ENCODE measurements at places on chromosomes 3 and 15.

GRCh38 chr3:163347944-163348343 is 1730.4 kb downstream of the SI start:
- DNase-seq = no peak

DNA sequence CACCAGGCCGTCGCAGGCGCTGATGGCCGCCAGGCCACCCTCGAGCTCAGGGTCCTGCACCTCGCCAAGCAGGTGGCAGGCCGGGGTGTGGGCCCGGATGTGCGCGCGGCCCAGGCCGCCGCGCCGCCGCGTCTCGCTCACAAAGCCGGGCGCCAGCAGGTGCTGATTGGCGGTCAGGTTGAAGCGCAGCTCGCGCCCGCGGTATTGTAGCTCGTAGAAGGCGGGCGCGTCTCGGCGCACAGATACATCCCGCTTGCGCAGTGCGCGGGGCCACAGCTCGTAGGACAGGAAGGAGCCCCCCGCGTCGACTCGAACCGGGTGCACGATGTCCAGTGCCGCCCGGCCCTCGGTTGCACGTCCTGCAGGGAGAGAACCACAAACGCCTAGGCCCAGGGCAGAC is 11.1 kb downstream of the ADAMTS7 start:
- no peak for DNase-seq

DNA sequence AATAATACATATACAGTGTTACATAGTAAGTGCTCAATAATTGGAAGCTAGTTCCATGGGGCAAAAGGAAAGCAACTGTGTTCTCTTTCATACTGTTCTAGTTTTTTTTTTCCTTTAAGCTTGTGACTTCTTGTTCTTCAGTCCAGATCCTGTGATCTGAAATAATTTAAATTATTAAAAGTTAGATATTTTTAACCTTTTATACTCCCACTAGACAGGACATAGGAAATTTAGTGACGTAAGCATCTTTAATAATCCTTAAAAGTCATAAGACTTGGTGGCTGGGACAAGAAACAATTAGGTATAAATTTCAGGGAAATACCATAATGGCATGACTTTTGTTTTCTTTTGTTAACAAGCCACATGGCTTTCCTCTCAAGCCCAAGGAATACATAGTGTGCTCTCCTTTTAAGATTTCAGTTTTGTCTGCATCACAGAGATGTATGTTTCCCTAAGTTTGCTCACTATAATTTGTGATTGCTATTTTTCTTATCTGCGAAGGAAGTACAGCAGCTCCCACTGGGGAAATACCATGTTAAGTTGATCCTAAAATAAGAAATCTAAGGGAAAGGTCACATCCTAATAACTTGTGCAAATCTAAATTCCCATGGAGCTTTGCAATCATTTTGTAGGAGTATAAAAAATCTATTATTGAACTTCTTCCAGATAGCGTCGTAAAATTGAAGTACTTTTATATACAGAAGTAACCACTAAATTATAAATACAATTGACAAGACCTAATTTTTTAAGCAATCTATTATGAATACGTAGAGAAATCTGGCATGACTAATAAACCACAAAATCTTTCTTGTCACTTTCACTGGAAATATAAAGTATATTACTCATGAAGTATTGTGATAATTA is 30.1 kb downstream of the PPARG start:
- DNase-seq = no peak

DNA sequence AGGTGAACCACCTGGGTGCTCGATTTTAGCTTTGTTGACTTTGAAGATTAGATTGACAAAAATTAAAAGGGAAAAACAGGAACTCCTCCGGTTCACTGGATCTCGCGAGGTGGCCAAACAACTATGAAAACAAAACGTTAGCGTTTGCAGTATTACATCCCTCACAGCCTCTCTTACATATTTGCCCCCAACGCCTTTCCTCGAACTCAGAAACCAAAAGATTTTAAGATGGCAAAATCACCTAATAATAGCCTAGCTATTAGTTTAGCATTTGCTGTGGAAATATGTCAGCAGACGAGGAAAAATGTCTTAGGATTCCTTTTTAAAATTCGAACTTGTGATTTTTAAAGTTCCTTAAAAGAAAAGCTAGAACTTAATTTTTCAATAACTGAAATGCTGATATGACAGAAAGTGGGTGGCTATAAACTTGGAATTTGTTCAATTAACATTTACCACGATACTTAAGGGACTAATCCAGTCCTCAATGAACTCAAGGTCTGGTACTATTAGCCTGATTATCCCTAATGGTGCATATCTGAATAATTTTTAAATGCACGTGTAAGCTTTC is 491 bp upstream of the SENP7 start:
- no peak for DNase-seq

- DNase-seq = no peak
These were observed 12.5 kb downstream of the FBLN2 start for GRCh38 chr3:13561376-13561775.

DNA sequence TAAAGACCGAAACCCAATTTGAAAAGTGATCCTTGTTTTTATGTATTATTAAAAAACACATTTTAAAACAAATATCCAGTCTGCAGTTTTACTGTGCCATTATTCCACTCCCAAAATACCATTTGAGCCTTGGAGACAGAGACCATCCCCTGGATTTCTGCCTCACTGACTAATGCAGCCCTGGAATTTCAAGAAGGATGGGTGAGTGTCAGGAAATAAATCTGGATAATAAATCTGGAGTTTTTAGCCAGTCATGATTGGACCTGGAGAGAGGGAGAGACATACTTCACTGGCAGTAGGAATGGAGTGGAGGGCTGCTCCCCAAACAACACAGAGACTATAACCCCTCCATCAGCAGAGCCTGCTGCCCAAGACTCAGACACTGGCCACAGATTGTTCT is 123.3 kb downstream of the MYLK start:
- no peak for DNase-seq

DNA sequence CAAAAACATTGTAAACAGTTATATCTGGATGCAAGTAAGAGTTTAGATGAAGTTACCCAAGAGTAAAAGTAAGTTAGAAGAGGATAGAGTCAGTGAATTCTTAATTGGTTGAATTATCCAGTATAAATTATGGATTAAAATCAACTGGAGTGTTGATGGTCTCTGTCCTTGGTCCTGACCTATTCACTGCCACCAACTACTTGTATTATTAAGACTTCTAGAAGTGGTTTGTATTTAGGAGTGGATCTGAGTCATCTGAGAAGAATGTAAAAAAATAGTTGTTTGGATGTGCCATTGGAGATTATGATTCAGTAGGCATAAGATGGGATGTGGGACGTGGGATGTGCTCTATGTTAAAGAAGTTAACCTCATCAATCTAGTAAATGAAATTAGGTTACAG is 86.4 kb downstream of the SYNPR start:
- DNase-seq = no peak

DNA sequence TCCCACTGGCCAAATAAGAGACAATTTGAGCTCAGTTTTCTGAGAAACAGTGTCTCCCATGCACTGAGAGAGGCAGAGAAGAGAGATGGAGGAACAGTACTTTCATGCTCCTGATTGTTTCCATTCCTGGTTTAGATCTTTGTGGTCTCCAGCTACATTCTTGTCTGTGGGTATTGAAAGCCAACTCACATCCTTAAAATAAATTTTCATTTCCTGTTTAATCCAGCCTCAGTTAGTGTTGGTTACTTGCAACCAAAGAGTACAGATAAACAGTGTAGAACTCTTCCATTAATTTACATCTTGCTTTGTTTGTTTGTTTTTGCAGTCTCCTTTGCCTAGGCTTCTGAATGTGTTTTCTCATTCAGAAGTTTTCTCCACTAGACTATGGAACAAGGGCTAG is 123.7 kb upstream of the CLSTN2 start:
- DNase-seq = no peak

DNA sequence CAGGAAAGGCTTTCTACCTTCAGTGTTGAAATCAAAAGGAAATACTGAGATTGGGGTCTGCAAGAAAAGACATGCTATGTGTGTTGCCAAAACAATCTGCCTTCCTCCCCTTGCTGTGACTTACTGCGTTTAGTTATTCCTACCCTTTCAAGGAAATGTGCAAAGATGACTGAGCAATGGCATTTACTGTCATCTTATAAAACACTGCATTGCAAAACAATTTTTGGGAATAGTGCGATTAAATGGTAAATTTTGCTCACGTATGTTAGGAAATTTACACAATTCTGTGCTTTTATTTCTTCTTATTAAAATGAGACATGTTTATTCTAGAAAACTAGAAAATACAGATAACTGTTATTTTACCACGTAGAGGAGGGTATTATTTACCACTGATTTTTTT is 45.8 kb downstream of the PDE8A start:
- no peak for DNase-seq

GRCh38 chr3:146226881-146227280 is 24.0 kb downstream of the PLSCR4 start:
- no peak for DNase-seq

- no peak for DNase-seq
These were observed 101.6 kb downstream of the MYLK start for GRCh38 chr3:123782488-123782887.

GRCh38 chr3:23915537-23916108 is 1.2 kb downstream of the NKIRAS1 start:
- no peak for DNase-seq

DNA sequence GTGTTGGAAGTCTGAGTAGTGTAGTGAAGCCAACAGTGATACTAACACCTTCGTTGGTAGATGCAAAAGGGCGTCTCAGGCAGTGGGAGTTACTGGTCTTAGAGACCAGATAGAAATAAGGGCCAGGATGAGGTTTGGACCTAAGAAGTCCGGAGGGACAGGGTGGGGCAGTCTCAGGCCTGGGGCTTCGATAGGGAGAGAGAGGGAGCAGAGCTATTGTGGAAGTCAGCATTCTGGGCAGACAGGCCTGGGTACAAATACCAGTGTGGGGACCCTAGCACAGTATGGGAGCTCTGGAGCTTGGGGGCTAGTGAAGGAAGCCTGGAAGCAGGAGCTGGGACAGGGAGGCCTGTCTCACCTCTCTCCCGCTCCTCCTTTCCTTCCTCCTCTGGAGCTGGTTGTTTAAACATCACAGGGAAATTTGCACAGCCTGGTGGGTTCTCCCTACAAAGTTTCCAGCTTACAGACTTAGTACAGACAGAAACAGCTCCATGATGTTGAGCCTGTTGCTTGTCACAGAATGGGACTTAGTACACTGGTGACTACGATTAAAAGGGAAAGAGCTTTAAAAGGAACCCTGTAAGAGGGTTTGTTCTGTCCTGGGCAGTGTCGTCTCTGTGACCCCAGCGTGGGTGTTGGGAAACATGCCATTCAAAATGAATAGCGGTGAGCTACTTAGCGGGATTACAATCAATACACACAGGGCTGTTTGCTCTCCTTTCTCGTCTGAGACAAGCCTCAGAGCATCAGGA is 76.4 kb upstream of the TNFAIP8L3 start:
- no peak for DNase-seq

GRCh38 chr15:70832176-70832575 is 21.8 kb downstream of the LARP6 start:
- DNase-seq = no peak

GRCh38 chr3:30332196-30333021 is 274.0 kb upstream of the TGFBR2 start:
- DNase-seq = no peak

- no peak for DNase-seq
These were observed 247.4 kb upstream of the TPM1 start for GRCh38 chr15:62795171-62795570.

DNA sequence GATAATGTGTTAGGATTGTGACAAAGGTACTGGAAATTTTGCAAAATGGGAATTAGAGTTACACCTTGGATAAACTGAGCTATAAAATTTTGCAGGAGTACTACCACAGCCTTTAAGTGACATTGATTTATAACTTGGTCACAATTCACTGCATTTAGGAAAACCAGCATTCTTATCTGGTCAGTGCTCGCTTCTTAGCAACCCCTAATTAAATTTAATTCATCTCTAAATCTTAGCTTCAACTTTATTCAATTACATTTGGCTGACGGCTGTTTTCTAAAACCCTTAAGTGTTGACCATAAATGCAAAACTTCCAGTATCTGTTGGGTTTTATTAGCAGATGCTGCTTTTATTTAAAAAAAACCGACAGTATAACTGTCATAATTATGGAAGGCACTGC is 31.3 kb downstream of the TFRC start:
- DNase-seq = no peak
